ENCODE measurements at places on chromosomes 3 and 15.
A peak's percentile ranks its signal among the peaks of the same experiment; 100 is the strongest.

DNA sequence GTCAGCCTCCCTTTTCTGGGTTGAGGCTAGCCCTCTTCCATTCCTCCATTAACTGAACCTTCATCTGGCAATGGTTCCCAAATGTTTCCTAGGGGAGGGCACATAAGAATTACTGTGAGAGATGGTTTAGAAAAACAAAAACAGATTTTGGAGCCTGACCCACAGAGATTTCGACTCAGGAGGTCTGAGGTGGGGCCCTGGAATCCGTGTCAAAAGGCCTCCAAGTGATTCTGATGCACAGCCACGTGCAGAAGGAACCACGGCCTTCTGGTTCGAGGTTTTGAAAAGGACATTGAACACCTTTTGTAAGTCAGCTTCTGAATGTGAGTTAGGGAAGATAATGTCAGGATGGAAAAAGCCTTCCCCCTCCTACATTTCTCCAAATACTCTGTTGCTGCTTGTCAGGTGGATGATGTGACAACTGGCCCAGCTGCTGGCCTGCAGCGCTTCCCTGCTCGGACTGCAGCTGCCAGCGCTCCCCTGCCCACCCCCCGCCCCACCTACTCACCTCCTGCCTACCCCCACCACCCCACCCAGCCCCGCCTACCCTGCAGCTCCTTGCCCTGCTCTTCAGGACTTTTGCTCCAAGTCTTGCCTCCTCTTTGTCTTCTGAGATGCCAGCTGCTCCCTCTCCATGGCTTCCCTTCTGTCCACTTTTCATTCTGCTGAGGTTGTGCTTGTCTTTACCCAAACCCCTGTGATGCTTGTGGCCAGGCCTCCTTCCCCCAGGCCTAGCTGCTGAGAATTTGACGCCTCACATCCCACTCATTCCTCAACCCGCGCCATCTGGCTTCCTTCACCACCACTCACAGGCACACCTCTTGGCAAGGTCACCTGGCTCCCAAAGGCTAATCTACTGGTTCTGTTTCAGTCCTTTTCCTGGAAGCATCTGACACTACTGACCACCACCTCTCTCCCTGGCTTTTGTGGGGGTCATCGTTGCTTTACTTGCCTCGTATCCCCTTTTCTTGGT, 6.6 kb downstream of the EHD4 start:
- DNase-seq: no peak
- no peak overlapping the region for H3K27ac ChIP-seq
- peaks cover 4% of the 10 kb centered on the region for H3K4me1 ChIP-seq
- H3K4me3 ChIP-seq: no peak overlapping the region
- H3K36me3 ChIP-seq: no peaks in the 10 kb centered on the region
- no peaks in the 10 kb centered on the region for H3K27me3 ChIP-seq

GRCh38 chr3:61450866-61451265, 110.5 kb upstream of the PTPRG start:
- H3K4me1 ChIP-seq: no peaks in the 10 kb centered on the region
- no peaks in the 10 kb centered on the region for H3K36me3 ChIP-seq
- no peak for DNase-seq
- H3K27me3 ChIP-seq: no peaks in the 10 kb centered on the region
- H3K27ac ChIP-seq: no peak overlapping the region

DNA sequence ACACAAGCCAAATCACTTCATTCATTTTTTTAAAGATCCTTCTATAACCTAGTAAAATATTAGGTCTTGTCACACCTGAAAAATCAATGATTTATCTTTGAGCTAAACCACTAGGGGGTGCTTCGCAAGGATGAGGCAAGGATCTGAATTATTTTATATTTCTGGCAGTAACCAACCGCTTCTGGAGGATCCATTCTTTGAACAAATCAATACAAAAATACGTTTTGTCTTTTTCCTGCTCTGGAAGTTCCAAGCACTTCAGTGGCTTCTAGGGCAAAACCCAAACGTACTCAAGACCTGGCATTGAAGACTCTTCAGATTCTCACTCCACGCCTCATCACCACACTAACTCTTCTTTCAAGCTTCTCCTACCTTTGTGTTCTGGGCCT, 486 bp downstream of the LSG1 start:
- peaks cover 10% of the 10 kb centered on the region for H3K36me3 ChIP-seq
- H3K4me1 ChIP-seq: peaks cover 4% of the 10 kb centered on the region
- DNase-seq: no peak
- peak overlapping the region; percentile 91 for H3K4me3 ChIP-seq
- no peaks in the 10 kb centered on the region for H3K27me3 ChIP-seq

DNA sequence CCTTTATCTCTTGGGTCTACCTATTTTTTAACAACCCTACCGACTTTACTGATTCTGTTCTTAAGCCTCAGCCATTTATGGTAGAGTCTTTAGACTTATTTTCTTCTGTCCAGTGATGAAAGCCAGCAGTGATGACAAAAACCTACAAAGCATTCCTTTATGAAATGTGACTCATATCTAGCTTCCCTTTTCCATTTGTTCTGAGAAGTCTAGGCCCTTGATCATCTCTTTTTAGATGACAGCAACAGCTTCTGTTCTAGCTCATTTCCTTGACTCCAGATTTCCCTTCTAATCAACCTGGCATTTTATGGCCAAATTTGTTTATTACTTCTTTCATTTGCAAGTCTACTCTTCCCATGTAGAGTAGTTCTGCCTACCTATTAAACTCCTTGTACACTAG, 36.1 kb downstream of the CFAP44 start:
- no peaks in the 10 kb centered on the region for H3K36me3 ChIP-seq
- H3K4me3 ChIP-seq: no peak overlapping the region
- no peak for DNase-seq

GRCh38 chr3:131082871-131083863, 56.5 kb downstream of the NEK11 start:
- H3K27me3 ChIP-seq: no peaks in the 10 kb centered on the region
- H3K27ac ChIP-seq: no peak overlapping the region
- no peaks in the 10 kb centered on the region for H3K4me1 ChIP-seq

DNA sequence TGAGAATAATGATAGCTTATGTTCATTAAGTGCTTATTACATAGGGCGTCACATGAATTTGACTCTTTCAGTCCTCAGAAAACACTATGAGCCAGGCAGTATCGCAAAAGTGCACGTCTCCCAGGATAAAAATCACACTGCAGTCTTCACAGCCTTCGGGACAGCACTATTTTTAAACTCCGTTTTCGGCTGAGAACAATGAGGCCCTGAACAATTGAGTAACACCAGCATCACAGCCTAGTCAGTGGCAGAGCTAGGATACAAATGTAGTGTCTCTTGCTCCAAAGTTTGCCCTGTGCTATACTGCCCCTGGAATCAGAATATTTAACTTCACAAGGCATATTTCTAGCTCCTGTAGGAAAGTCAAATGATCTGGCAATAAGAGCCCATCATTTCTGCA, 852.1 kb upstream of the SEMA6D start:
- no peak for DNase-seq
- no peaks in the 10 kb centered on the region for H3K36me3 ChIP-seq
- H3K27me3 ChIP-seq: no peaks in the 10 kb centered on the region
- H3K4me3 ChIP-seq: no peak overlapping the region

DNA sequence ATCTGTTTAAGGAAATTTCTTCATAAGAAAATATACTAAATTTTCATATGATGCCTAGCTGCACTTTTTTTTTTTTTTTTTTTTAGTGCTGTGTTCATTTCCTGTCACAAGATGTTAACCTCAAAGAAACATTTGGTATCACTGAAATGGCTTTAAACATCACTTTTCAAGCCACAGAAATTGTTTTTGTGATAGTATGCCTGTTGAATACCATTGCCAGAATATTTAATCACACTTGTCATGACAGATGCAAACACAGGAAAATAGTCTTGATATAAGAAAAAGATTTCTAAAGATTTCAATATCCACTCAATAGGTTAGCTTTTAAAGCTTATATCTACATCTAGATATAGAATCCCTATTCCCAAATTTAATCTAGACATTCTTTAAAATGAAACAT, 608.5 kb upstream of the AGTR1 start:
- DNase-seq: no peak
- H3K27me3 ChIP-seq: no peaks in the 10 kb centered on the region
- H3K36me3 ChIP-seq: no peaks in the 10 kb centered on the region
- no peak overlapping the region for H3K27ac ChIP-seq

DNA sequence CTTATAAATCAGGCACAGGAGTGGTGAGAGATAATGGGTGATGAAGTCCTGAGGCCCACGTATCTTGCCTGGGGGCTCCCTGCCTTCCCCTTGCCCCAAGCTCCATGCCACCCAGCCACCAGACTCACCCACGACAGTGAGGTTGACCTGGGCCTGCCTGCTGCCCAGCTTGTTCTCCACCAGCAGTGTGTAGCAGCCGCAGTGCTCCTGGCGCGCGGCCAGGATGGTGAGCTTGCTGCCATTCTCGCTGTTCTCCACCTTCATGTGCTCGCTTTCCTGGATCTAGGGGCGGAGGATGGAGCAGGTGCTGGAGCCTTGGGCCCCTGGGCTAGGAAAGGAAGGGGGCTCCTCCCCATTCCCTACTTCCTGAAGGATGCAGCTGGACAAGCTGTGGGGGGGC, 79.1 kb upstream of the HACD2 start:
- no peaks in the 10 kb centered on the region for H3K4me1 ChIP-seq
- no peaks in the 10 kb centered on the region for H3K36me3 ChIP-seq
- H3K4me3 ChIP-seq: no peak overlapping the region
- H3K27ac ChIP-seq: no peak overlapping the region
- DNase-seq: no peak

GRCh38 chr3:170598091-170598502, 12.2 kb upstream of the SLC7A14 start:
- no peak for DNase-seq
- no peaks in the 10 kb centered on the region for H3K27me3 ChIP-seq
- no peaks in the 10 kb centered on the region for H3K4me1 ChIP-seq
- no peak overlapping the region for H3K4me3 ChIP-seq
- no peaks in the 10 kb centered on the region for H3K36me3 ChIP-seq
- H3K27ac ChIP-seq: no peak overlapping the region

DNA sequence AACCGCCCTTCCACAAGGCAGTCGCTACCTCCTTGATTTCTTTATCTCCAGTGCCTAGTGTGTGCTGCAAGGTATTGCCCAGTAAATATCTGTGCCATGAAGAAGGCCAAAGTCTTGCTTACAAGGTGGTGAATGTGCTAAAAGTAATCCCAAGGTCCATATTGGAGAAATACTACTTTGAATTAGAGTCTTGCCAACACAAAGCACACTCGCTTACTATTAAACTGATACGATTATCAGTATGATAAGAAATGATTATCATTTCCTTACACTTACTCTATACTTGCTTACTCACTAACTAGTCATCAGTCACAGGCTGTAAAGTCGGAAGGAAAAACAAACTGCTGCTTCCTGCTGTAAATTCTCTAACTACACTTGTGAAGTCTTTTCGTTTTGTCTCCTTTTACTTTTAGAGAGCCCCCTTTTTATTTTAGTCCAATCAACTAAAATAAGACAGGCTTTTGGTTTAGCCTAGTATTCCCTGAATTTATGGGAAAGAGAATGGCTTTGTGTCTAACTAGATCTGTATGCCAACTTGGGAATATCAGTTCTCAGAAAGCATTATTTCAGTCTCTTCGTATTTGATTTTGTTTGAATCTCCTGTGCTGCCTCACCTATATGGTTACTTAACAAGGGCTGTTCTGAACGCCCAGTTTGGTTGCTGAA, 107.1 kb upstream of the TSC22D2 start:
- no peak overlapping the region for H3K27ac ChIP-seq
- H3K4me1 ChIP-seq: no peaks in the 10 kb centered on the region

DNA sequence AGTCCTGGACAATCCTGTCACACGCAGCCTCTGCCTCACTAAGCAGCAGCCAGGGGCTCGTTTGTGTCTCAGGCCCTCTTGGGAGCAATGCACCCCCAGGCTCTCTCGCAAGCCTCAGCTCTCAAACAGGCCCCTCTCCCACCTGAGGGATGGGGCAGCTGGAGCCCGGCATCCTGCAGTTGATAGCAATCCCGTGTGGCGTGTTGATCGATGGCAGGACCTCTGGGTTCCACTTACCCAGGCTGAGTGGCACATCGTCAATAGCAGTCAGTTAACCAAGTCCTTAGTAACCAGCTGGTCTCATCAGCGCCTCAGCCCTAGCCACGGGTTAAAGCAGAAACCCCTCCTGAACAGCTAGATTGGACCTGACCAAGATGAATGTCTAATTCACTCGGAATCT, 36.5 kb upstream of the PLXNA1 start:
- no peak overlapping the region for H3K4me3 ChIP-seq
- no peak for DNase-seq
- no peaks in the 10 kb centered on the region for H3K27me3 ChIP-seq
- H3K27ac ChIP-seq: no peak overlapping the region
- H3K4me1 ChIP-seq: no peaks in the 10 kb centered on the region
- H3K36me3 ChIP-seq: no peaks in the 10 kb centered on the region

GRCh38 chr3:67384760-67385397, 269.5 kb downstream of the SUCLG2 start:
- H3K36me3 ChIP-seq: no peaks in the 10 kb centered on the region
- peaks cover 8% of the 10 kb centered on the region for H3K4me1 ChIP-seq
- peak; percentile 83 for DNase-seq
- H3K27me3 ChIP-seq: no peaks in the 10 kb centered on the region

DNA sequence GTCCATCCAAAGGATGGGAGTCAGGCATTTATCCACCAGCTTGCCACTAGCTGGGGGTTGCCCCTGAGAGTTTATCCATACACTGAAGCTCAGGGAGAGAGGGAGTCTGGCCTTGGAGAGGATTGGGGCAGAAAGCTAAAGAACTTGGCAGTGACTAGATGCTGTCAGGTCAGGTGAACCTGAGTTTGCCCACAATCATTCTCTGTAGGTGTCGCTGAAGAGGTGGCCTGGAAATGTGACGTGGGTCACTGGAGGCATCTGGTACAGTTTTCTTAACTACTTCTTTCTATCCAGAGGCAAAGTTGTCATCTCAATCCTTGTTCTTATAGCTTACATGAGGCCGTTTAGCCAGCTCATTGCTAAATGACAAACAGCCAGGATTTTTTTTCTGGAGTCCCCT, 298.0 kb upstream of the CTNNB1 start:
- H3K4me1 ChIP-seq: no peaks in the 10 kb centered on the region
- H3K36me3 ChIP-seq: no peaks in the 10 kb centered on the region
- H3K4me3 ChIP-seq: no peak overlapping the region
- no peak overlapping the region for H3K27ac ChIP-seq
- H3K27me3 ChIP-seq: no peaks in the 10 kb centered on the region

- H3K36me3 ChIP-seq: no peaks in the 10 kb centered on the region
- no peak for DNase-seq
- no peak overlapping the region for H3K4me3 ChIP-seq
- H3K27ac ChIP-seq: no peak overlapping the region
- H3K27me3 ChIP-seq: no peaks in the 10 kb centered on the region
- peaks cover 2% of the 10 kb centered on the region for H3K4me1 ChIP-seq
Measured at GRCh38 chr15:67859331-67859946, 19.6 kb upstream of the RNU6-1 start.

DNA sequence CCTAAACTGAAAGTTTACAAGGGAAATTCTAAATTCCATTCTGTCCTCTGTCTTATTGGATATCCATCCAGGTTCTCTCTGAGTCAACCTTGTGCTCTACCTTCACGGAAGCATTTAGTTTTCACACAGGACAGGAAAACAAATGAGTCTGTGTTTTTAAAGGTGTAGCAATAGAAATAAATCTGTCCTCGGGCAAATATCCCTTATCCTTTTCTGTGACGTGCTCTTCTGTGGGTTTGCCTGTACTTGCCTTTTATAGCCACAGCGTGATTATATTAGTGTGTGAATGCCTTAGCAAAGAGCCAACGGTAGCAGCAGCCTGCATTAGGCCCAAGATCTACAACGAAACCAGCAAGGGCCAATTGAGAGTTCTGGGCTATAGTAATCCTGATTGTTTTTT, 127.2 kb upstream of the PLSCR5 start:
- no peak for DNase-seq
- no peaks in the 10 kb centered on the region for H3K27me3 ChIP-seq
- no peaks in the 10 kb centered on the region for H3K36me3 ChIP-seq
- H3K27ac ChIP-seq: no peak overlapping the region
- H3K4me1 ChIP-seq: no peaks in the 10 kb centered on the region

Data from H1 (cell line).